ENCODE measurements at places on chromosomes 13 and 19.
A peak's percentile ranks its signal among the peaks of the same experiment; 100 is the strongest.

GRCh38 chr13:60093425-60094019, 70.2 kb downstream of the DIAPH3 start:
- no peak for DNase-seq

DNA sequence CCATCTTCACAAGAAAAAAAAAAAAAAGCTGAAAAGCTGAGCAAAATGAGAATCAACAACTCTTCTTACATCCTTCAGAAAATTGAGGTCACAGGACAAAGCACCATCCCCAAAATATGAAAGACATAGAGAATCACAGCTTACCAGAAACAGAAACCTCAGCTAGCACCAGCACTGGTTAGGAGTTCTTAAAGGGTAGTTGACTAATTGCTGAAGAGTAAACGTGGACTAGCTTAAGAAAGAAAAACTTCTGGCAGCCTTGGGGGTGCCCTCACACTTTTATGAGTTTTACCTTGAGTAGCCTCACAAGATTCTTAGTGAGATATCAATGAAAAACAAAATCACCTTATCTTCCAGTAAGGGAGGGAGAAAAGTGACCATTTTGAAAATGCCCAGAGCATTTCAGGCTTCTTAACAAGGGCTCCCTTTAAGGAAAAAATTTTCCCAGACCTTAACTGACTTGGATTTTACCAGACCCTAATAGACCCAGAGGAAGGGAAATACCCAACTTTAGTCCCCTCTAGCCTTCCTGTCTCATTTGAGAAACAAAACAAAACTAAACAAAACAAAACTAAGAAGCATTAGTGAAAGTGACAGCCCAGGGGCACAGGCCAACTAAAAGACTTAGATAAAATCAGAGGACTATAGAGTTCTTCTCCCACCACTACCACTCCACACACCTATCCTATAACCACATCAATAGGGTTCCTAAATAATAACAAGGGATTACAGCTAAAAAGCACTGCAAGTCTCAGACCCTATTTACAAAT, 888.6 kb downstream of the DIAPH3 start:
- no peak for DNase-seq

DNA sequence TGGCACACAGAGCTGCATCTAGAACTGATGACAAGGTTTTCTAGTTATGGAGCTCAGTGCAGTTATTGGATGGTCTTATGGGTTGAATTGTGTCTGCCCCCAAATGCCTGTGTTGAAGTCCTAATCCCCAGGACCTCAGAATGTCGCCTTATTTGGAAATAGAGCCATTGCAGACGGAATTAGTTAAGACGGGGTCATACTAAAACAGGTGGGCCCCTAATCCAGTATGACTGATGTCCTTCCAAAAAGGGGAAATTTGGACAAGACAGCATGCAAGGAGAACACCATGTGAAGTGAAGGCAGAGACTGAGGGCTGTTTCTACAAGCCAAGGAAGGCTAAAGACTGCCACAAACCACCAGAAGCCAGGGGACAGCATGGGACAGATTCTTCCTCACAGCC, 148.7 kb downstream of the KCTD12 start:
- no peak for DNase-seq

DNA sequence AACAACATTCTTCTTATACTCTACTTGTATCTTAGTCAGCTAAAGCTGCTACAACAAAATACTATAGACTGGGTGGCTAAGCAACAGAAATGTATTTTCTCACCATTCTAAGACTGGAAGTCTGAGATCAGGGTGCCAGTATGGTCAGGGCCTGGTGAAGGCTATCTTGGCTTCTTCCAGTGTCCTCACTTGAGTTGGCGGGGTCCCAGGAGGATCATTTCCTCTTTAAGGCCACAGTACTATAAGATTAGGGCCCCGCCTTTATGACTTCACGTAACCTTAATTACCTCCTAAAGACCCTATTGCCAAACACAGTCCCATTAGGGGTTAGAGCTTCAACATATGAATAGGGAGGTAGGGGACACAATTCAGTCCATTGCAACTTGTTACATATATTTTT, 30.7 kb upstream of the DOCK9 start:
- DNase-seq = no peak

- DNase-seq = no peak
Observed at GRCh38 chr19:55487924-55488687, at the start of gene SSC5D. Gene SSC5D, plus strand, starts transcription at chr19:55488436. Its CDS starts 154 bp downstream, at chr19:55488590.

GRCh38 chr13:39602614-39603366, at the start of gene LHFPL6:
Gene LHFPL6, minus strand, starts transcription at chr13:39603193.
- DNase-seq = peak; percentile 28
